ENCODE measurements at places on chromosomes 1 and 21.

DNA sequence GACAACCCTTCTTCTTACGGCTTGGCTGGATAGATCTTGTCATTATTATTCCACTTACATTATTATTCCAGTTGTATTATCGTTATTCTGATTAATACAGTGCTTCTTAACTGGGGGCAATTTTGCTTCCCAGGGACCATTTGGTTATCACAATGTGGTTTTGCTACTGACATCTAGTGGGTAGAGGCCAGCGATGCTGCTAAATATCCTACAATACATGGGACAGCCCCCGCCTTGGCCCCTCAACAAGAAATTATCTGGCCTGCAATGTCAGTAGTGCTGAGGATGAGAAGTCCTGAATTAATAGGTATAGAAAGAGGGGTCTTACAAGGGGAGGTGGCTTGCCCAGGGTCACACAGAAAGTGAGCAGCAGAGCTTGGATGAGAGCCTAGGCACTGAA, 105.6 kb downstream of the PTPRU start:
- DNase-seq, result no peak

DNA sequence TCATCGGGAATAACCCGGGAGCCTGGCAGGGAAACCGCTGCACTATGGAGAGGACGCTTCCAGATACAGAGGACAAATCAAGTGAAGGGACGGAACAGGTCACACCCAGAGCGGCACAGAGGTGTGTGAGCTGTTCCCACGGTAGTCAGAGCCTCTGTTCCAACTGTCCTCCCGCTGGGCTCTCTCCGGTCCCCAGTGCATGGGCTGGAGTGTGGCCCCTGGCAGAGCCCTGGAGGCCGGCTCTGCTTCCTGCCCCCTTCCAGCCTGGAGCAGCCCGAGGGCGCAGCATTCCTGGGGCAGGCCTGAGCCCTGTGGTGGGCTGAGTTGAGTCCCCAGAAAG, 11.9 kb upstream of the ZBTB21 start:
- DNase-seq, result no peak

- no peak for DNase-seq
These were observed 846.9 kb upstream of the ADAMTS5 start for GRCh38 chr21:27813750-27814149.

- no peak for DNase-seq
These were observed 39.5 kb downstream of the TRPM2 start for GRCh38 chr21:44392916-44393315.

- no peak for DNase-seq
These were observed 35.7 kb upstream of the CAP1 start for GRCh38 chr1:40004857-40005256.

Data from activated naive CD4-positive, alpha-beta T cell treated with anti-CD3 and anti-CD28 coated beads, Interleukin-2, amount 10 ng/mL, durations not matched to agents 7 days and 5 days (primary cell).